ENCODE measurements at places on chromosomes 4 and X. TPM values are rescaled to one million over a fixed set of nuclear protein-coding genes. Genes with fewer than 3 reads are reported as not detected.

The DUSP21 gene
- not detected for total RNA-seq

The VCX2 gene
- total RNA-seq = not detected

The NPFFR2 gene
- total RNA-seq = not detected

The RAB40AL gene
- total RNA-seq = 0.99 TPM

The TLL1 gene
- total RNA-seq = 1.4 TPM

The PNCK gene
- total RNA-seq = not detected

The TXK gene
- 2.4 TPM for total RNA-seq

The POF1B gene
- total RNA-seq = 0.76 TPM

The CACNA1F gene
- 0.21 TPM for total RNA-seq

GRCh38 chrX:6384371-6384770 lies 150.5 kb downstream of the VCX3A start:
- H3K36me3 ChIP-seq = no peaks in the 10 kb centered on the region
- H3K4me1 ChIP-seq = no peaks in the 10 kb centered on the region
- no peak overlapping the region for H3K4me3 ChIP-seq
- H3K27me3 ChIP-seq = no peaks in the 10 kb centered on the region

DNA sequence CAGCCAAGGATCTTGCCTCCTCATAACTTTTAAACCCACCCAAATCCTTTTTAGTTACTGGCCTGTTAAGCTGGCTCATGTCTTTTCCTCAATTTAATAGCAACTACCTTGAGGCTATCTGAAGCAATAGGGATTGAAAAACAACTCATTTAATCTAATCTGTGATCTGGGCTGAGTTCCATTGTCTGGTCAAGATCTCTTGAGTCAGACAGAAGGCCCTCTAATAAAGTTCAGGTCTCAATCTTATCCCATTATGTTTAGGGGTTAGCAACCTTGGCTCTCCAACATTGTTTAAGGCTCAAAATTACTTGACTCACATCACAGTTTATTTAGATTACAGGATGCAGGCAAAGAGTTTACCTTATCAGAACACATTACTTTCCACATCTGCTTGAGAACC lies 436.1 kb downstream of the ANKRD50 start:
- H3K27ac ChIP-seq = no peak overlapping the region
- H3K4me3 ChIP-seq = no peak overlapping the region
- H3K4me1 ChIP-seq = no peaks in the 10 kb centered on the region
- DNase-seq = no peak
- H3K27me3 ChIP-seq = no peaks in the 10 kb centered on the region

GRCh38 chr4:78776729-78777575 lies 802 bp downstream of the BMP2K start:
- no peaks in the 10 kb centered on the region for H3K27me3 ChIP-seq
- H3K36me3 ChIP-seq = no peaks in the 10 kb centered on the region
- H3K4me3 ChIP-seq = peak overlapping the region; percentile 72
- DNase-seq = peak; percentile 74
- H3K4me1 ChIP-seq = peaks cover 7% of the 10 kb centered on the region
- H3K27ac ChIP-seq = peak overlapping the region; percentile 96

GRCh38 chrX:134244043-134244442 lies 7.1 kb downstream of the CCDC160 start:
- DNase-seq = no peak
- no peaks in the 10 kb centered on the region for H3K27me3 ChIP-seq
- no peak overlapping the region for H3K27ac ChIP-seq
- H3K4me1 ChIP-seq = no peaks in the 10 kb centered on the region

DNA sequence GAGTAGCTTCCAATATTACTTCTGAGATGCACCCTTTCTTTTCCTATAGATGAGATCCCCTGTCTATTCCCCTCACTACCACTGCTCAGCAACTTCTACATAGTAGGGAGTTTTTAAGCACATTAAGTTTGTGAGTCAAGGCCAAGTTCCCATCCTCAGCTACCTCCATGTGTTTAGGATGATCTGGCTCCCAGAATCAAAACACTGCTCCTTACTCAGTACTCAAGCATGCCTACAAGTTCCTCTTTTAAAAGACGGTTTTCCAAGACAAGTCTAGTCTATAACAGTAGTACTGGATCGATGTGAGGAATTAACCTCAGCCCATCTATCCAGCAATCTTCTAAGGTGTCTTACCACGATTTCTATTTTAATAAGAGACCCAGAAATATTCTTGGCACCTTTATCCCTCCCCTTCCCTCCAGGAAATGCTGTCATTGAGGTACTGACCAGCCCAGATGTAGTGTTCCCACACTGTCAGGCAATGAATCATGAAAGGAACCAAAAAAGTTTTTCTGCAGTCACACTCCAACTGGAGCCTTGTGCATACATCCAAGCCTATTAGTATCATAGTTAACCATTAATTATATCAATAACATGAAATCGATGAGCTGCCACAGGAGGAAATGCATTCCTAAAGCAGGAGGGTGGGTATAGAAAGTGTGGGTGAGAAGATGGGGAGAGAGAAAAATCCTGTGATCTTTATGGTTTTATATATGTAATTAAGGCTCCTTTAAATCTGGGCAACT lies 29.6 kb downstream of the AREG start:
- no peaks in the 10 kb centered on the region for H3K27me3 ChIP-seq
- H3K27ac ChIP-seq = no peak overlapping the region
- peaks cover 4% of the 10 kb centered on the region for H3K4me1 ChIP-seq
- H3K36me3 ChIP-seq = no peaks in the 10 kb centered on the region

Data from left lung (tissue), 14 donors.